ENCODE measurements at places on chromosomes 5 and 9.

DNA sequence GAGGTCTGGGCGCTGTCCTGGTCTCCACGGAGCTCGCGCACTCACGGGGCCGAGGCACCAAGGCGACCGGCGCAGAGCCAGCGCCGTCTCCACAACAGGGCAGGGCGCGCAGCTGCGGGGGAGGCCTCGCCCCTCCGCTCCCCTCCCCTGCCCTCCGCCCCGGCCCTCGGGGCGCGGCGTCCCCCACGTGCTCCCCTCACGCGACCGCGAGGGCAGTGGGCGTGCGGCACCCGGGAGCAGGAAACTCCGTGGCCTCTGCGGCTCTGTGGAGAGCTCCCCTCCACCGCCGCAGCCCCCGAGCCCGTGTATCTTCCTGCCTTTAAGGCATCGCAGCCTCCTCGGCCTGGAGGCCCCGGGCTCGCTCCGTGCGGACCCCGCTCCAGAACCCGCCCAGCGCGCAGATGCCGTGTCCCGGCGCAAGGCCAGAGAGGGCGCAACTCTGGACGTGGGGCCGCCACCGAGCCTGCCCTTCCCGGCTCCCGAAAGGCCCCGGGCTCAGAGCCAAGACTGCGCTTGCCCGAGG, 708 bp upstream of the TUBB4B start:
- ATAC-seq, result peak; percentile 37

GRCh38 chr5:75091597-75091996, 39.2 kb upstream of the GCNT4 start:
- peak; percentile 40 for ATAC-seq

DNA sequence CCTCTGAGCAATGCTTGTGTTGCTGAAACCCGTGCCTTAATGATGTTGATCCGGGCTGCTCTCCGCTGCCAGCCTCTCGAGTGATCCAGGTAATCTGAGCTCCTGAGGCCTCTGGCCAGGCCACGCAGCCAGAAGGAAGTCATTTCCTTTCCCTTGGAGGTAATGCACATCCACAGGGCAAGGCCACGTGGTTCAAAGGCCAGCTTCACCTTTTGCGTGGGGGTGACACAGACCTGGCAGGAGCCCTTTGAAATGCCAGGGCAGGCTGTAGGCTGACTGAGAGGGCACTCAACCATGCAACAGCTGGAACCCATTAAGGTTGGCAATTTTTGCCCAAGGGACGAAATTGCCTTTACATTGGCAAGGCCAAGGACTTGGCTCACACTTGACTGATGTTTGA, 80.4 kb downstream of the LIX1 start:
- no peak for ATAC-seq

- ATAC-seq, result no peak
These were observed 3.9 kb downstream of the TBC1D2 start for GRCh38 chr9:98251551-98251950.

GRCh38 chr5:144581044-144581443, 410.4 kb downstream of the KCTD16 start:
- no peak for ATAC-seq

DNA sequence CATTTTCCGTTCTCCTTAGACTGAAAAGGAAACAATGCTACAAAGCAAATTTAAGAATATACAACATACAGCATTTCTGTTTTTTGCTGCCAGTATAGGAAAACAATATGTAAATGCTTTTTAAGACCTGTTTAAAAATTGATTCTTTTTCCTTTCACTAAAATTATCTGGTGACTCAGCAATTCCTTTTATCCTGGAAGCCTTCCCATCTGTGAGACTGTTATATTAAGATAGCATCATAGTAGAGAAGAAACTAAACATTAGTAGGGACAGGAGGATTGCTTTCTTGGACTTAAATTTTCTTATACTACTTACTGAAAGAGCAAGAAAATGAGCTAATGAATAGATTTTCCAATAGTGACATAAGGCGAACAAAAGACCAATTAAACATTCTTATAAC, 30.0 kb upstream of the GPR21 start:
- no peak for ATAC-seq

DNA sequence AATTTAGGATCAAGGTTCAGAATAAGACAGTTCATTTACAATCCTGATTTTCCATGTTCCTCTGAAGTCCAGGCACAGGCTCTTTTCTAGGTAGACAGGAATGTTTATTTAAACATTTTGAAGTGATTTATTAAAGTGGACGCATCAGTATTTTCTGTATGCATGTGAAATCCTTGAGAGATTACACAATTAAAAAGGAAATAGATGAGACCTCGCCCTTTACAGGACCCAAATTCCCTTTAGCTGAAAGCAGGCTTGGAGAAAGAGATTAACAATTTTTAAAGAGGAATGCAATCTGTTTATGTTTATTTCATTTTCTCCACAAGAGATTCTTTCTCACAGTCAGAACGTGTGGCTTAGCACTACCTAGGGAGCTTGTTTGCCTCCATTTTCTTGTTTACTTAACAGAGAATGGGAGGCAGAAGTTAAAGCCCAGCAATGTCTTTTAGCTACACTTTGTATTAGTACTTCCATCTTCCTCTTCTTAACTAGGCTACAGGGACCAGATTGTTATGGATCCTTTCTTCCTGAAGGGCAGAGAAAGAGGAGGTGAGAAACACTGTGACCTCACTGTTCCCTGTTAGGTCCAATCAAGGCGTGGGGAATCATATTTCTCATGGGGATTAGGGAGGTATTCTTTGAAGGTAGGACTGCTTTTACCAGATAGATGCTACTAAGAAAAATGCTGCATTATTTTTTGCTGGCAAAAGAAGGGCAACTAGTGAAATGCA, 416.0 kb downstream of the SH3GL2 start:
- no peak for ATAC-seq

GRCh38 chr5:139304391-139305324, 11.1 kb downstream of the MATR3 start:
- no peak for ATAC-seq

DNA sequence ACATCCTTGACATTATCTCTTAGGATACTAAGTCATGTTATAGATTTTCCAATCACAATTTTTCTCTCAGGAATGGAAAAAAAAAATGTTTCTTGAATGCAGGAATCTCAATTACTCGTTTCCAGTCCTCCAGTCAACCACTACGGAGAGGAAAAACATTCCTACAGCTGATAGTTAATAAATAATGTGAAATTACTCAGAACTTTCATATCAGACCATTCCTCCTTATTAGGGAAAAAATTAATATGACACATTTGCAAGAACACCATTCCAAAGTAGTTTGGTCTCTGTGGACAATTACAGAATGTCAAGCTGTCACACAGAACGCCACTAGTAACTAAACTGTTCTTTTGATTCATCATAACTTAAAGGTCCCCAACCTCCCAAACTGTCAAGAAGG, 31.5 kb downstream of the MED27 start:
- no peak for ATAC-seq

GRCh38 chr5:133842846-133843611, 125.4 kb downstream of the C5orf15 start:
- ATAC-seq, result no peak

DNA sequence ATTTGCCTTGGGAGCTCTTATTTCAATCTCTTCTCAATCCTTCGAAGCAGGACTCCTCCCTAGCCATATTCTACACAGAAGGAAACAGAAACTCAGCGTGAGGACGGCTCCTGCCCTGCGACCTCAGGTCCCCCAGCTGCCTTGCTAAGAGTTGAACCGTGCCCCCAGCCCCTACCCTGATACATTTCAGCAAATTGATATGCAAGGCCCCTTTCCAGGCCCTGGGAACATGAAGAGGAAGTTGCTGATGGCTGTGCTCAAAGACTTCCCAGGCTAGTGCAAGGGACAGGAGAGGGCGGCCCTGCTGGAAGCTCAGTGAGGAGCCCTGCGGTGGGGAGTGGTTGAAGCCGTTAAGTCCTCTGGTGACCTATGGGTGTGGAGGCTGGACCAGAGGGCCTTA, 41.5 kb downstream of the BOD1 start:
- ATAC-seq, result no peak

DNA sequence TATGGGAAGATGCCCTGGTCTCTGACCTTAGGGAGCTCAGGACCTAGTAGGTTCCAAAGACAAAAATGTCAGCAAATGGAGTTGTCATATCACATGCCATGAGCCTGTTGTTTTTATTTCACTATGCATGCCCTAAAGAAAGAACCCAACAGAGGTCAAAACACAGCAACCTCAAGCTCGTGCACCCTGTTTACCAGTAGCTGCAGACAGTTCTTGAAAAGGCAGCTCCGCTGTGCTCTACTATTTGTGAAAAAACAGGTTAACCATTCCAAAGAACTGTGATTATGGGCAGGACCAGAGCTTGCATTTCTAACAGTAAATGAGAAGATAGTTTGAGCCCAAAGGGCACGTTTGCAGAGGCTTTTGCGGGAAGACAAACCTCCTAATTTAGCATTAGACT, 22.8 kb downstream of the ITK start:
- no peak for ATAC-seq

- ATAC-seq, result peak; percentile 87
These were observed 421.5 kb upstream of the DAP start for GRCh38 chr5:11182441-11183080.

DNA sequence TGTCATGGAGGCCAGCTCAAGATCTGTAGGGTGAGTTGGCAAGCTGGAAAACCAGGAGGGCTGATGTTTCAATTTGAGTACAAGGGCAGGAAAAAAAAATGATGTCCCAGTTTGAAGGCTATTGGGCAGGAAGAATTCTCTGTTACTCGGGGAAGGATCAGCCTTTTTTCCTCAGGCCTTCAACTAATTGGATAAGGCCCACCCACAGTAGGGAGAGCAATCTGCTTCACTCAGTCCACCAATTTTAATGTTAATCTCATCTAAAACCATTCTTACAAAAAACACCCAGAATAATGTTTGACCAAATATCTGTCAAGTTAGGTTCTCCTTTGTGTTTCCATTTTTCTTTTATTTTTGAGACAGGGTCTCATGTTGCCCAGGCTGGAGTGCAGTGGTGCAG, 382.4 kb downstream of the ARRDC3 start:
- ATAC-seq, result no peak

DNA sequence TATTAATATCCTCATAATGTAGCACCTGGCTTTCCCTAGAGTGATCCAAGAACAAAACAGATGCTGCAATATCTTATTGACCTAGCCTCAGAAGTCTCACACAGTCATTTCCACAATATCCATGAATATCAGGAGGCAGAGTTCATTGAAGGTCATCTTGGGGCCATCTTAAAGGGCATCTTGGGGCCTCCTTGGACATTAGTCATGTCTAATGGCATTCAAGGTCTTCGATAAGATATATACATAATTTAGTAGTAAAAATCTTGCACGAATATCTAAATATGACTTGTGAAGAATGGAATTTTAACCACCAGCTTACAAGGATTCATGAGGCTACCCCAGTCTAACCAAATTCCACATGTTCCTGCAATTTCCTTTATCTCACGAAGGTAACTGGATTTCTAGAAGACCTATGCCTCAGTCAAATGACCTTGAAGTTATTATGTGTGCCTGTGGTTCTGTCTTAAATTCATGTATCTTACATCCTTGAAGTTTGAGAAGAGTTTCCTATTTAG, 163.6 kb upstream of the SPEF2 start:
- ATAC-seq, result no peak

GRCh38 chr5:114362197-114362976, 517 bp downstream of the KCNN2 start:
- no peak for ATAC-seq

DNA sequence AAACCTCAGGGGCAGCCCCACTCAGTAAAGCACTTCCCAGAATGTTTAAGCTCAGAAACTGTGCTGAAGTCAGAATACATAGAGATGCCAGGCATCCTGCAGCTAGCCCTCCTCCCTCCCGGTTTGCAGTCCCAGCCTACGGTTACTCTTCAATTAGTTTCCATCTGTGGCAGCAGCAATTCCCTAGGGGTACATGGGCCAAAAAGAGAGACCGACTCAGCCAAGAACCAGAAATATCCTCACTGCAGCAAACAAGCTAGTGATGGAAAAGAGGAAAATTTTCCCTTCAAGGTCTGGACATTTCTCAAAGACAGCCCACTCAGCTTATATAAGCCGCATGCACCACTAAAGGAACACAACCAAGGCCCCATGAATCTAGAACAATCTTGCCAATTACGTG, 89.1 kb upstream of the PPP2R2B start:
- no peak for ATAC-seq

- ATAC-seq, result no peak
These were observed 266.8 kb downstream of the CRB2 start for GRCh38 chr9:123622711-123623241.

DNA sequence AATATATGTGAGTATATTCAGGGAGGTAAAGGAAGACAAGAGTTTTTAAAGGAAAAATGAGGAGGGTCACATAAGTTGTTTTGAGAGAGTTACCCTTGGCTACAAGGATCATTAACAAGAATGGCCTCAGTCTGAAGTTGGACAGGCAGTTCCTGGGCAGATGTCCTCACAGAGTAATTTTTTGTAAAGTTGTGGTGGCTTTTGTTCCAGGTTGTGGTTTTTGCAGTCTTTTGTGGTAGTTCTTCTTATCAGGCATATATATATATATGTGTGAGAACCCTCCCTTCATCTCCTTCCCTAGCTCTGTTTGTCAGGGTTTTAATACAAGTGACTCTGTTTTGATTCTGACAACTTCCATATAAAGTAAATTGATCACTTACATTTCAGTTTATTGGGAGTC, 60.0 kb downstream of the CSNK1G3 start:
- ATAC-seq, result no peak

GRCh38 chr5:169389318-169389717, 88.4 kb upstream of the SLIT3 start:
- no peak for ATAC-seq
